ENCODE measurements at places on chromosomes 4 and X.

DNA sequence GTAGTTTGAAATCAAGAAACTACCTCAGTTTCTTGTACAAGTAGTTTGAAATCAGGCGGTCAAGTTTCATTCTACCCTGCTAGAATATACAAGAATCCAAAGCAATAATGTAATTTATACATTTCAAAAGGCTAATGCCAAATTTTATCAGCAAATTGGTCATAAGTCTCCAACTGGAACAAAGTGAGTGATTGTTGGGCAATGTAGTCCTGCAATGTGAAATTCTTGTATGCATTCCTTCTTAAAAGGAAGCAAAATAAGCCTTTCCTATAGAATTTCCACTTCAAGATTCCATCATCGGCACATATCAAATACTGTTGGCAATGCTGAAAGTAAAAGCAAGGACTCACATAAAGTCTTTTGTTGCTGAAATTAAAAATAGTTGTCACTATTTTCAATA lies 334.9 kb downstream of the IL1RAPL1 start:
- DNase-seq: no peak

GRCh38 chrX:24610516-24610915 lies 36.6 kb downstream of the PCYT1B start:
- DNase-seq: no peak

DNA sequence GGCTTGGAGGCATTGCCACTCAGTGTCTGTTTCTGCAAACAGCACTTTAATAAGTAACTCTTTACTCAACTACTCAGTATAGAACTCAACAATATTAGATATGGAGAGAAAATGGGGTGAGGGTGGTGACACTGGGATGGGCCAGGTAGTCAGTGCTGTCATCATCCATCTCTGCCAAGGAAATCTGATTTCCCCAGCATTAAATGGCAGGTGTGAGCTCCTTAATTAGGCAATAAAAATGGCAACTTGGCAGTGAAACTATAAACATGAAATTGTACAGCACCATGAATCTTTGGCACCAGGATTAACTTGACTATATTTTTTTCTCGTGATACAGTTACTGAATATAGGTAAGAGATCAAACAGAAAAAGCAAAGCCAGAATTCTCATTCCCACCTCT lies 146.2 kb downstream of the GLRA2 start:
- no peak for DNase-seq

DNA sequence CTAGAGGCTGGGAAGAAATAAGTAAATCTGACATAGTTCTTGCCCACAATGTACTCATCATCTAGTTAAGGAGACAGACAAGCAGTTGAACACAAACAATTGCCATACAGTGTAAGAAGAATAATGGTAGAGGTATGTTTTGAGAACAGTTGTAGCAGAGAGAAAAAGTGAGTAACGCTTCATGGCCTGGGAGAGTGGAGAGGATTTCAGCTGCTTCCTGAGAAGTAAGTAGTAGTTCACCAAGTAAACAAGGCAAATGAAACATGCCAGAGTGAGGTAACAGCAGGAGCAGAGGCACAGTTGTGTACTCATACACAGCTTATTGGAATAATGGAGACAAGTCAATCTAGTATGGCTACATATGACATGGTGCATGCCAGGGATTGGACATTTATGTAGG lies 53.6 kb upstream of the RAP2C start:
- DNase-seq: no peak

GRCh38 chrX:14491689-14492088 lies 37.6 kb upstream of the GLRA2 start:
- no peak for DNase-seq

DNA sequence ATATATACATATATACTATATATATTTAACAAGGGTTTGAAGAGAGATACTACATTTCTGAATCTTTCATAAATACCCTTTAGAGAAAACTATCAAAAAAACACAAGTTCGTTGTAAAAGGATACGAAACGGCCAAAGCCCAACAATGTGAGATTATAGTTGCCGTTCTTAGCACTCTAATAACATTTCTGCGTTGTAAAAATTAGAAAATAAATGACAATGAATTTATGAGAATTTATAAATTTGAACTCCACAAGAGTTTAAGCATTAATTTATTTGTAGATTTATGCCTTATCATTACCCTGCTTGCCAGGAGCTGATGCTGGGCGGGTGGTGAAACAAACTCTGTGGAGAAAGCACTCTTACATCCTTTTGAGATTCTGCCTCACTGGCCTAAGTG lies 1.1 kb downstream of the WDR17 start:
- DNase-seq: no peak

DNA sequence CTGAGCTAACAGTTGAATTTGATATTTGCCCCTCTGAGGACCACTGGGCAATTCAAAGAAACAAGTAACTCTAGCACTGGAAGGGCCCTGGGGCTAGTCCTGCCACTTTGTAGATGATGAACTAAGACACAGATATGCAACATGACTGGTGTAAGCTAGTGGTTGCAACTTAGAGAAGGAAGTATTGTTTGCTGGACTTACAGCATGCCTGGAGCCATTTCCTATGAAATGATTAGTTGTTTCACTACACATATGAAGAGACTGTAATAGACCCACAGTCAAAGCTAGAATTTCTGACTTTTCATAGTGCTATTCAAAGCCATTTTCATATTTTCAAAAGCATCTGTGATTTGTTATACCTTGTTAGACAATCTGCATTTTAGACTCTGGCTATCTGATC lies 96.2 kb downstream of the TSPAN7 start:
- no peak for DNase-seq

- DNase-seq: no peak
These were observed 26.7 kb upstream of the SLC2A9 start for GRCh38 chr4:10047967-10048366.

Measured in neural crest cell (in vitro differentiated cells).